ENCODE measurements at places on chromosomes 4 and X. TPM values are rescaled to one million over a fixed set of nuclear protein-coding genes. Genes with fewer than 3 reads are reported as not detected.

CTAG2 gene
- not detected for total RNA-seq

SSX4 gene
- not detected for total RNA-seq

- H3K27me3 ChIP-seq, result no peaks in the 10 kb centered on the region
- no peak overlapping the region for H3K27ac ChIP-seq
- no peaks in the 10 kb centered on the region for H3K4me1 ChIP-seq
- no peak for DNase-seq
These were observed 718.6 kb downstream of the PDHA2 start for GRCh38 chr4:96558466-96558865.

DNA sequence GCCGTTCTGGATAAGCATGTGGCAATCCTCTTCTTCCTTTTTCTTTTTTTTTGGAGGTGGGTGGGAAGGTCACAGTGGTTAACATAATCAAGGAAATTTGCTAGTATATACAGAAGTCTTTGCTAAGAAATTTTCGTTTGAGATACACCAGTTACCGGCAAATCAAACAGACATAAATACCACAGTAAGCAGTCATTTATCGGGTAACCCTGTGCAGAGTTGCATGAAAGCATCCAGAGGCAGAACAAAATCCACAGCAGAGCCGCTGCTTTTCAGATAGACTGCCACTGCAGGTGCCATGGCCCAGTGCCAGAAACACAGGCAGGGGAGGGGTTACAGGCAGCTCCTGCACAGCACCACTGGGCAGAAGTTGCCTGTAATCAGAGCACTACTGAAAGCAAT is 179.1 kb upstream of the MAB21L2 start:
- no peak overlapping the region for H3K4me3 ChIP-seq
- no peak overlapping the region for H3K27ac ChIP-seq
- H3K4me1 ChIP-seq, result no peaks in the 10 kb centered on the region
- no peaks in the 10 kb centered on the region for H3K27me3 ChIP-seq
- no peak for DNase-seq
- H3K36me3 ChIP-seq, result no peaks in the 10 kb centered on the region

GRCh38 chr4:31246856-31247255 is 526.7 kb downstream of the PCDH7 start:
- H3K36me3 ChIP-seq, result no peaks in the 10 kb centered on the region
- H3K4me3 ChIP-seq, result no peak overlapping the region
- no peaks in the 10 kb centered on the region for H3K27me3 ChIP-seq
- H3K27ac ChIP-seq, result no peak overlapping the region
- H3K4me1 ChIP-seq, result no peaks in the 10 kb centered on the region

DNA sequence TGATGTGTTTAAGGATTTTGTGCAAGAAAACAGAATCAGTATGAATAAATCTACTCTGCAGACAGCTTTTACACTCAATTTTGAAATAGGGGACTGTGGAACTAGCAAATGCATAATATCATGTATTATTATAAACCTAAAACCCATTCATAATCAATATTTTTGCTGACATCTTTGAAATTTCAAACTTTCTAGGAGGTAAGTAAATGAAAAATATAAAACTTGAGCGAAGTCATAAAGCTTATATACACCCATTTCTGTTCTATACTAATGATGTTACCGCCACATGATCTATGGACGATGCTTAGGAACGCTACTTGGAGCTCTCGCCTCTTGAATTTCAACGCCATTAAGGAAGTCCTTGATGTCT is 38.1 kb downstream of the ADGRA3 start:
- H3K4me3 ChIP-seq, result no peak overlapping the region
- no peak for DNase-seq
- no peak overlapping the region for H3K27ac ChIP-seq
- no peaks in the 10 kb centered on the region for H3K36me3 ChIP-seq
- peaks cover 3% of the 10 kb centered on the region for H3K4me1 ChIP-seq

- no peak overlapping the region for H3K4me3 ChIP-seq
- peaks cover 32% of the 10 kb centered on the region for H3K4me1 ChIP-seq
- no peaks in the 10 kb centered on the region for H3K27me3 ChIP-seq
- H3K36me3 ChIP-seq, result peaks cover 49% of the 10 kb centered on the region
- DNase-seq, result no peak
These were observed 4.5 kb downstream of the UBA1 start for GRCh38 chrX:47198026-47198686.

QRFPR gene
- total RNA-seq, result not detected

DNA sequence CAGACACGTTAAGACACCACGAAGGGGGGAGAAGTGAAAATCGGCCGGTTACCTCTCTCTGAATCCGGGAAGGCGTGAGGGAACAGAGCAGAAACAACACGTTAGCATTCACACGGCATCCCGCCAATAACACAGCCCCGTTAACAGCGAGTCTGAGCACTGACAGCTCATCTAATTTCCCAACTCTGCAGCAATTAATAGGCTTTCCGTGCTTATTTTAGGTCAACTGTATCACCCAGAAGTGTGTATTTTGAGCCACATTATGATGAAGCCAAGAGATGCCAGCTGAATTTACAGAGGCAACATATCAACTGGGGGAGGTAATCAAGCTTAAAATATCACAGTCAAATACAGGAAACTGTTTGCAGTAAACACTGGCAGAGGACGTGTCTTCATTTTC is 92.6 kb downstream of the NSUN7 start:
- H3K27me3 ChIP-seq, result no peaks in the 10 kb centered on the region
- no peak overlapping the region for H3K4me3 ChIP-seq
- no peaks in the 10 kb centered on the region for H3K36me3 ChIP-seq
- H3K27ac ChIP-seq, result no peak overlapping the region

GRCh38 chr4:181822005-181822375 is 421.2 kb upstream of the TENM3 start:
- no peak overlapping the region for H3K27ac ChIP-seq
- H3K4me1 ChIP-seq, result no peaks in the 10 kb centered on the region
- H3K4me3 ChIP-seq, result no peak overlapping the region

Data from left lung (tissue), 14 donors.